NCI-H1436 treated with DMSO at 0.1 percent for 48 hours (cell line): ENCODE measurements at places on chromosomes 2 and 18.

GRCh38 chr2:238032755-238033337 lies 28.0 kb upstream of the SCLY start:
- no peak for DNase-seq

DNA sequence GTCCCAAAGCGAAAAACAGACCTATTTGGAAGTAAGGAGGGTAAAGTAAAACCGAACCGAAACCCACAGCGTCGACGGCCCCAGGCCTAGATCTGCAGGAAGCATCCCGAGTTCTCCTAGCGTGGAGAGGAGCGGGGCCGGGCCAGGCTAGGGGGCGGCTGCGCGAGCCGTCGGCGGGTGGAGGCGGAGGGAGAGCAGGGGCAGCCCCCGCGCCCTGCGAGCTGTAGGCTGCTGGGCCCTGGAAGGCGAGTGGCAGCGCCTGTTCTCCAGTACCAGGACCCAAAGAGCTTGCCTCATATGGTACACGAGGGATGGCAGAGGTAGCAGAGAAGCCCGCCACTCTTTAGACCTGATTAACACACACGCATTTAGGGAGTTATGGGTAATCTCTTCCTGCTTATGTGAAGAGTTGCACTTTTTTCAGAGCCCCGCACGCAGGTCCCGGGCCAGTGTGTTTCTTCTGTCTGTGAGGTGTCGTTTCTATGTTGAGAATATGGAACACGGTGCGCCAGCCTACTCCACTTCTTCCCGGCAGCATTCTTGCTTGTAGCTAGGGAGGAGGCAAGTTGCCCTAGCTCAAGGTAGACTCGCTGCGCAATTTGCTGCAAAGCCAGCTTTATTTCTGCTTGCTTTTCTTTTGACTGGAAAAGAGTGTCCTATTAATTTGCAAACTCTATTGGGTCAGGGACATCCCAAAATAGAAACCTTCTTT lies 71.1 kb downstream of the ARHGEF33 start:
- no peak for DNase-seq

GRCh38 chr2:36356298-36356989 lies 866 bp downstream of the CRIM1 start:
- DNase-seq: no peak

GRCh38 chr2:75243219-75243618 lies 43.9 kb upstream of the TACR1 start:
- DNase-seq: no peak

- DNase-seq: no peak
Measured at GRCh38 chr18:49520661-49521145, 33.7 kb upstream of the C18orf32 start.

DNA sequence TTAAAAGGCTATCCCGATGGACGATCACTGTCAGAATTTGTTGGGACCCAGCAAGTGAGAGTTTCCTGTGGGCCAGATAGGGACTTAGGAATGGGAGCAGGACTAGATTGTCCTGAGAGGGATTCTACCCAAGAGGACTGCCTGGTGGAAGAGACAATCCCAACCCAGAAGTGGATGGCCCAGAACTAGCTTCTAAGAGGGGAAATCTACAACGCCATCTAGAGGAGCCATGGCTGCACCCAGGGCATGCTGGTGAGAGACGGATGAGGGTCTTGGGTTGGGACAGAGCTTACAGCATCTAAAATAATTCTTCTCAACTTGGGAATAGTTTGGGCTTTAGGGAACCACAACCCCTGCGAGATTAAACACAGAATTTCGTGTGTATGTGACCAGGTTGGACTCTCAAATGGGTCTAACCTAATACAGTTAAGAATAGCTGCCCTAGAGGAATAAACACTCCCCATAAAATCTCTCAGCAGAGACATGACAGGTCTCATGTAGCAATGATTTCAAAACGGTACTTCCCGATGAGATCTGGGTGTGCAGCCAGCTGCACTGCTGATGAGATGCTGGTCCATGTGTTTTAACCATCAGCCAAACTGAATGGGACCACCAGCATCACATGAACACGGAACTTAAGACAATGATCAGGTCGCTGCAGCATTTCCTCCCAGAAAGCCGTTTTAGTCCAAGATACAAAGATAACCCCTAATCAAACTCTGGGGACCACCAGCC lies 50.8 kb downstream of the CCBE1 start:
- no peak for DNase-seq

GRCh38 chr18:68480196-68480595 lies 234.7 kb downstream of the TMX3 start:
- no peak for DNase-seq

GRCh38 chr2:241817126-241817820 lies 8.3 kb downstream of the NEU4 start:
- no peak for DNase-seq

DNA sequence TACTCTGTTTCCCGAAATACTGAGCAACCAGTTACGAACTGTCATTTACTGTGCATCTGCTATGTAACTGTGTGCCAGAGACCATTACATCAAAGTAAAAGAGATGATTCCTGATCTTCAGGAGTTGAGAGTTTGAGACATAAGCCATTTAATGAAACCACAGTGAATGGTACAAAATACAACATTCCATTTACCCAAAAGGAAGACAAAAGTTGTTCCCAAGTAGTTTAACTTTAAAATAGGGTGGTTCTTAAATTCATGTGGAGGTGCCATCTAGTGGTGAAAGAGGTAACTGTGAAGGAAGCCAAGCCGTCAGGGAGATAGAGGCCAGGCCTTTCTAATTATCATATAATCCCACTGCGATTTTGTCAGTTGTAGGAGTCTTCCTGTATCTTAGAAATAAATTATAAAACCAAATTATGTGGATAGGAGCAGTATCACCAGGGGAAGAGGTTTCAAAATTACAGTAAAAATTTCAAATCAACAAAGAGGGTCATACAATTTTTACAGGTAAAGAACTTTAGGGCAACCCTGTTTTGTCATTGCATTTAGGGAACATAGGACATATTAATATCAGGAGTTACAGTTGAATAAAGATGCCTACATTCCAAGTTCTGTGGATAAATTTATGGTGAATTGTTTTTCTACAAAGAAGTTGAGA lies 67.7 kb downstream of the EPAS1 start:
- no peak for DNase-seq

- no peak for DNase-seq
Measured at GRCh38 chr2:62586981-62587380, 81.0 kb upstream of the TMEM17 start.

DNA sequence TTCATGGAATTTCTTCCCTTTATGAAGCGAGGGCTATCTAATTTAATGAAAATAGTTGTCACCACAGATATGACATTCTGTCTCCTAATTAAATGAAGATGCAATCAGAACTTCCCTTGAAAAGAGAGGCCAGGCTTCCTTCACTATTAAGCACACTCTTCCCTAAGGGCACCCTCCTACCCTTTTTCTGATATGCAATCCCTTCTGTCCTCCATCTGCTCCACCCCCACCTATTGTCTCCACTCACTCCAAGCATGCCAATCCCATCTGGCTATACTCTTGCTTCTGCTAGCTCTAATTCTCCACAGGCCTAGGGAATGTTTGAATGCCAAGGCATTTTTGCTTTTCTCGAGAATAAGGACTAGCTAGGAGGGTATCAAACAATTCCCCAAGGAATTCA lies 818.4 kb upstream of the FSHR start:
- DNase-seq: no peak

DNA sequence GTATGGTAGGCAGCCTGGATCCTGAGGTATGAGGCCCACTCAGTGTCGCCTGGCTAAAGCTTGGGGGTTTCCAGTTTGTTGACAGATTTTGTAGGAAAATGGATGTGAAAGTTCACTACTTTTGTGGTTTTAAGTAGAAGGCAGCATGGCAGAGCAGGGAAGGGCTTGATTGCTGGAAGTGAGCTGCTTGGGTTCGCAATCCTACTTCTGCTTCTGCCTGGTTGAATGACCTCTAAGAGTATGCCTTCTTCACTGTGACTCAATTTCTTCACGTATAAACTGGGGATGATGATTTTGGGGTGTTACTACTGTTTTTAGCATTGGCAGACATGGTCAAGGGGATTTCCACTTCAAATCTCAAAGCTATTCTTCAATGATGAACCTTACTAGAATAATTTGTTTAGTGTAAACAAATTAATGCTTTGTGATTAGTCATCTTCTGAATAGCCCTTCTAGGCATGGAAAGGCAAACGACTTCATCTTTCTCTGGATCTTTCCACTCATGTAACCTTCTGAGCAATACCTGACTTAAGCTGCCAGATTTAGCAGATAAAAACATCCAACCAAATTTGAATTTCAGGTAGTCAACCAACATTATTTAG lies 13.2 kb downstream of the BMP10 start:
- no peak for DNase-seq

- DNase-seq: no peak
Measured at GRCh38 chr2:77314721-77315120, 207.5 kb downstream of the LRRTM4 start.
